ENCODE measurements at places on chromosomes 16 and 17. TPM values are rescaled to one million over a fixed set of nuclear protein-coding genes. Genes with fewer than 3 reads are reported as not detected.

PFAS gene
- 20.1 TPM for total RNA-seq

DNA sequence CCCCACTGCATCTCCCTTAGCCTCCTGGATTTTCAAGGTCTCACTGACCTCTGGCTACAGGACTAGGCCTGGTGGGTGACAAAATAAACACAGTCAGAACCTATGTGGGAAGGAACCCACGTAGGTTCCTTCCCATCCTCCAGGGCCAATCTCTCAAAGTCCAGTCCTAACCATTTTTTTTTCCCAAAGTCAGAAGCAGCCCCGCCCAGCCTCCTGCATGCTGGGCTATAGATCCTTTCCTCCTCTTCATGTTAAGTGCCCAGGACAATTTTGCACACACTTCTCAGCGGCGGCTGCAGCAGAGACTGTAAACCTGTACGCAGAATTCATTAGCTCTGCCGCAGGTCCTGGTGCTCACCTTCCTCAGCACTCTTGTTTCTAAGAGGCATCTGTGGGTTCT, 285.8 kb downstream of the NPIPA8 start:
- DNase-seq = no peak

DNA sequence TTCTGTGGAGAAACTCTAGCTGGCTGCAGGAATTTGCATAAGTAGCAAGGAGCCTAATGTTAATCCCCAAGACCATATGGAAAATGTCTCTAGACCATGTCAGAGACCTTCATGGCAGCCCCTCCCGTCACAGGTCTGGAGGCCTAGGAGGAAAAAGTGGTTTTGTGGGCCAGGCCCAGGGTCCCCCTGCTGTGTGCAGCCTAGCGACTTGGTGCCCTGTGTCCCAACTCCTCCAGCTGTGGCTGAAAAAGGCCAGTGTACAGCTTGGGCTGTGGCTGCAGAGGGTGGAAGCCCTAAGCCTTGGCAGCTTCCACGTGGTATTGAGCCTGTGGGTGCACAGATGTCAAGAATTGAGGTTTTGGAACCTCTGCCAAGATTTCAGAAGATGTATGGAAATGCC, 306.9 kb upstream of the CA10 start:
- no peak for DNase-seq

DNA sequence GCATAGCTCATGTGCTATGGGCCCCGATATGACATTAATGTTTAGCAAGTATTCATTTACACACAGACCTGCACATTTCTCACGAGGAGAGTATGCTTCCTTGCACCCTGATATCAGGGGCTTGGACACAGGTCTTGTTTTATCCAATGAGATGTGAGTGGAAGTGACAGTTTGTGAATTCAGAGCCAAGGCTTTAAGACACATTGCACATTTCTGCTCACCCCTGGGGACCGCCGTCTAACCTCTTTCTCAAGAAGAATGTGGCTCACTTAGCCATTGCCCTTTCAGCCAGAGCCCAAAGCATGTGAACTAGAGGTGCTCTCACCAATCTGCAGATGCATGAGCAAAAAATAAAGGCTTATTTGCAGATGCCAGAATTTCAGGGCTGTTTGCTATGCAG, 116.1 kb upstream of the C16orf82 start:
- DNase-seq = no peak

- no peak for DNase-seq
Observed at GRCh38 chr17:12958786-12959185, 59.0 kb downstream of the ELAC2 start.
